Inflammatory macrophage treated with lipopolysaccharide for 4 hours (primary cell): ENCODE measurements at places on chromosomes 7 and 10.

DNA sequence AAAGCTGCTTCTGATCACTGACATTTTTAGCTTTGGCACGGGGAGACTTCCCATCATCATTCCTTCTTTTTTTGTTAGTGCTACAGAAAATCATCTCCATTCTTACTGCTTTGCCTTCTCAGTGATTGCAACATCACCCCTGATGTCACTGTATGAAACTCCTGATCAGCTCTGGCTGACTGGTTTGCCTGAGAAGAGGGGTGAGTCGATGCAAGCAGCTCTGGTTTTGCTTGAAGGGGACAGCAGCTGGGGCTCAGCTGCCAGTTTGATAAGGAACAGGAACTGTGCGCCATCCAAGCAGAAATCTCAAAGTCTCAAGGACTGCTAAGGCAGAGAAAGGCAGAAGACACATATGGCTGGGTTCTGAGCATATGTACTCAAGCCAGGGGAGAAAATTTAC is 808.5 kb upstream of the CELF2 start:
- DNase-seq, result no peak

DNA sequence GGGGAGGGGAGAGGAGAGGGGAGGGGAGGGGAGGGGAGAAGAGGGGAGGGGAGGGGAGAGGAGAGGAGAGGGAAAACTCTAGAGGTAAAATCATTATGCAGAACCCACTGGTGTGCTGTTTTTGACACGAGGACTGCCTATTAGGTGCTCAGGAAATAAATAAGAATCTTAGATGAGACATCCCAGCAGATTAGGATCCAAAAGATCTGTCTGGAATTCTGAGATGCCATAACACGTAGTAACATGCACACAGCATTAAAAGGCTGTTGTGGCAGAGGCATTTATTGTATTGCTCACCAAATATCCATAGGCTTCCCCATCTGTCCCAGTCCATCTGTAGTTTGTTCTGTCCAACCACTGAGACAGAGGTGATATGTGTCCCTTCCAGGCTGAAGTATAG is 40.8 kb upstream of the KMT2E start:
- DNase-seq, result no peak

- no peak for DNase-seq
Measured at GRCh38 chr7:29485339-29486190, 78.1 kb upstream of the PRR15 start.

- no peak for DNase-seq
Measured at GRCh38 chr7:110043519-110043918, 1047.4 kb upstream of the LRRN3 start.

- no peak for DNase-seq
Measured at GRCh38 chr7:28731092-28731658, 227.0 kb downstream of the TRIL start.

DNA sequence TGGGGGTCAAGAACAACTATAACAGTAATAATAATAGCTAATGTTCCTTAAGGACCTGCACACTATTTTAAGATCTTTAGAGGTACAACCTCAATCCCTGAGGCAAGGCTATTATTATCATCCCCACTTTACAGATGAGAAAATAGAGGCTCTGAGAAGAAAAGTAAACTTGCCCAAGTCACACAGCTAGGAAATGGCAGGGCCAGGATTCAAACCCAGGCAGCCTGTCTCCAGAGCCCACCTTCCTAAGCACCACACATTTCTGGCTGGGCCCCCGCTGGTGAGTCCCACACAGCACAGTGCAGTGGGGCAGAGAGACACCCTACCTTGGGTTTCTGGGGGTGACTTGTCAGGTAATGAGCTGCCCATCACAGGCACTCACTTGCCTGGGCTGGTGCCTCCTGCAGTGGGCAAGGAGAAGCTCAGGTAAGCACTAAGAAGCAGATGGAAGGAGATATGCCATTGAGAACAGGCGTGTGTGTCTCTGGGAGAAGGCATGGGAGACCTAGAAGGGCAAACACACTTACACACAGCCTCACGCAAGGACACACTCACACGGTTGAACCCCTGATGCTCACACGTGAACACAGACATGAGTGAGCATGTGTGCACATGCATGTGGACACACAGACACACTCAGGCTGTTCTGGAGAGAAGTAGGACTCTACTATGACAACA is 104.4 kb upstream of the ZMIZ1 start:
- no peak for DNase-seq

GRCh38 chr10:30430544-30431298 is 3.3 kb upstream of the MAP3K8 start:
- peak; percentile 60 for DNase-seq

DNA sequence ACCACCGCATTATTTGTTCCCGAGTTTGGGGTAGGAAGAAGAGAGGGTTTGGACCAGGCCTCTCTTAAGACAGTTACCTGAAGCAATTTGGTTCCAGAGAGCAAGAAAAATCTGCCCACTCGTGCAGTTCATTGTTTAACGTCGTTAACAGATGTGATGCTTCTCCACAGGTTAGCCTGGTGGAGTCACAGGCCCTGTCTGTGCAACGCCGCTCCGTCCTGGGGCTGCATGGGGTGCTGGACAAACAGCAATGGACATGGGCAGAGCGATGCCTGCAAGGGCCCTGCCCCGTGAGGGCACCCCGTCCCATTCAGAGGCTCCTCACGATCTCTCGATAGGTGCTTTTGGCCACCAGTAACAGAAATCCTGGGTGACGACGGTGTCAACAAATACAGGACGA is 9.7 kb downstream of the FOXL3 start:
- DNase-seq, result no peak

DNA sequence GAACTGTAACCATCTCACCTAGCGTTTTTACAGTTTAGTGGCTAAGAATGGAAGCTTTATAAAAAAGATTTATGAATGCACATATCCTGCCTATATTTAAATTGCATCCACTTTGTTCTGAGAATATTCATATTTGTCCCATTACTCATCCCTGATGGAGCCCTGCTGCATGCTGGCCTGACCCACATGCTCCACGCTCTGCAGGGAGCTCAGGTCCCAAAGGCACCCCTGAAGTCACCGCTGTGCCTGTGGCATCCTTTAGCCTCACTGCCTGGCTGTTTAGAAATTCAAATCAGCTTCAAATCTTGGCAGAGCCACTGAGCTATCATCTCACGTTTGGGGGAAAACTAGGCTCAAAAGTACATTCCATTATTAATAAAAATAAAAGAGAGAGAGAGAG is 24.4 kb downstream of the C10orf90 start:
- DNase-seq, result no peak

DNA sequence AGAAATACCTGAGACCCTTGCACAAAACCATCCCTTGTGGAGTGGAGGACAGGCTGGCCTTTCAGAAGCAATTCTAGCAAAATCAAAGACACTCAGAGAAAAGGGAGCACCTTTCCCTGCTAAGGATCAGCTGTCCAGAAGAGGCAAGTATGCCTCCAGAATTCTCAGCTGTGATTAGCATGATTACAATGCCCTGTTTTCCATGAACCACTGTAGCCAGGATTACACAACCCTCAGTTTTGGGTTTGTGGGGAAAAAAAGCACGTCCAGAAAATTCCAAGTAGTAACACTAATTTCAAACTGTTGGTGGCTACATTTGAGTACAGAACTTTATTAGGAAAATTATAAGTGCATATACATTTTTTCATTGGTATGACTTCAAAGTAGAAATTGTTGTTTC is 15.0 kb downstream of the CXCL12 start:
- DNase-seq, result no peak

GRCh38 chr10:110918269-110918642 is 724 bp downstream of the BBIP1 start:
- peak; percentile 97 for DNase-seq

GRCh38 chr10:123619067-123619855 is 46.9 kb upstream of the GPR26 start:
- DNase-seq, result no peak

DNA sequence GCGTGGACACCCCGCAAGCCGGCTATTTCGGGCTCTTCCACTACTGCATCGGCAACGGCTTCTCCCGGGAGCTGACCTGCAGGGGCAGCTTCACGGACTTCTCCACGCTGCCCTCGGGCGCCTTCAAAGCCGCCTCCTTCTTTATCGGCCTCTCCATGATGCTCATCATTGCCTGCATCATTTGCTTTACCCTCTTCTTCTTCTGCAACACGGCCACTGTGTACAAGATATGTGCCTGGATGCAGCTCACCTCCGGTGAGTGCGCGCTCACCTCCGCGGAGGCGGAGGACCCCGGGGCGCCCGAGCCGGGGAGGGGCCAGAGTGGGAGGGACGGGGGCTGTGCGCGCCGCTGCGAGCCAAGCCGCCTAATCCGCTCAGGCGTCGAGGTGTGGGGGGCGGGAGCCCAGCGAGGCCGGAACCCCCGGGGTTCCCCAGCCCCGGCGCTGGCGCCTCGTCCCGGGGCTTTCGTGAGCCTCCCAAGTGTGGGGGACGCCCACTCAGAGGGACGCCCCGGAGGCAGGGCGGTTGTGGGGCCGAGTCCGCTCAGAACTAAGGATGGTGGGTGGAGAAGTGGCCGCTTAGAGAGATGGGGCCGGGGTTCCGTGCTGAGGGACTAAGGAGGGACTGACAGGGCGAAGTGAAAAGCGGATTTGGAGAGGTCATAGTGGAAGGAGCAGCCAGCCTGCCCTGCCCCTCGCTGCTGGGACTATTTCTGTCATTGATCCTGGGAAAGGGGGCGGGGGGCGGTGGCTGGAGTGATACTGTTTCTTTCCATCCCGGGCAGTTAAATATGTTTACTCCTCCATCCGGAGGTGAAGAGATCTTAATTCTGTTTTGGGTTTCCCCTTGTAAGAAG is 795 bp downstream of the LHFPL3 start:
- no peak for DNase-seq

DNA sequence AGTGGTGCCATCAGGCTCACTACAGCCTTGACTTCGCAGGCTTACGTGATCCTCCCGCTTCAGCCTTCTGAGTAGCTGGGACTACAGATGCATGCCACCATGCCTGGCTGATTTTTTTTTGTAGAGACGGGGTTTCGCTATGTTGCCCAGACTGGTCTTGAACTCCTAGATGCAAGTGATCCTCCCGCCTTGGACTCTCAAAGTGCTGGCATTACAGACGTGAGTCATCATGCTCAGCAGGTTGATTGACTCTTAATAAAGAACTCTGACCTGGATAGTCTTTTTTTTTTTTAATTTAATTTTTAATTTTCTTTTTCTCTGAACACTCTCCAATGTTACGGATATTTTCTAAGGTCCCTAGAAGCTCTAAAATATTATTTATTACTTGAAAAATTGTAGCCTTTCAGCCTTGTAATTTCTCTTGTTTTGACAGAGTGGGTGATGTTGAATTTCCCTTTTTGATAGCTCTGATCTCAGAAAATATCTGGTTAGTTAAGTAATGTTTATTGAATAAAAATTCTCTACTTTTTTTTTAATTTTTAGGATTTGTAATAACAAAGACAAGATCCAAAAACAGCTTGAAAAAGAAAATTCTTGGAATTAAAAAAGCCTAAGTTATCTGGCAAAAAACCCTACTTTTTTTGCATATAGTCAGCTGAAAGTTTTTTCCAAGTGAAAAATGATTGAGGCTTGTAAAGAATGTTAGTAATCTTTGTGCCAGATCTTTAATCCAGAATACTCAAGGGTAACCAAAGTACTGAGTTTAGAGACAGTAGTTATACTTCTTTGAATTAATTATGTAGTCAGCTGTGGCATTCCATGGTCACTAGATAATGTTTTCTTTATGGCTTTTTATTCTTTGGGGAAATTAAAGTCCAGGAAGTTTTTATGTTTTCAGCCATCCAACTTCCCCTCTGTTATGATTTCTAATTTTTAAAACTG is 26.7 kb downstream of the TBC1D12 start:
- DNase-seq, result no peak

DNA sequence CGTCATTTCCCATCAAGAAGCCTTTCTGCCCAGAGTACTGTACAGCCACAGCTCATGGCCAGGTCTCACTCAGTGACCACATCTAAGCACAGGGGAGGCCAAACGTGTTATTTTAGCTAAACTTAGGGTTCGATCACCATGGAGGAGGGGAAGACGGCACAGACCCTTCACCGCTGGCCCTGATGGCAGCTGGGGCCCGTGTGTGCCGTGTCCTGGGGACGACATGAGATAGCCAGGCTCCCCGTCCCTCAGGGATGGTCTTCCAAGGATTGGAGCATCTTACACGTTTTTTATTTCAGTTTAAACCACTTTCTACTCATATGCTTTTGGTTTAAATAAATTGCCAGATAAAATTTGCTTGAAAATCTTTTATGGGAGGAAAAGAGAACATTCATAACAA is 512.9 kb downstream of the DNAJB6 start:
- DNase-seq, result no peak

- no peak for DNase-seq
Measured at GRCh38 chr10:22271786-22272185, 44.4 kb upstream of the COMMD3 start.

DNA sequence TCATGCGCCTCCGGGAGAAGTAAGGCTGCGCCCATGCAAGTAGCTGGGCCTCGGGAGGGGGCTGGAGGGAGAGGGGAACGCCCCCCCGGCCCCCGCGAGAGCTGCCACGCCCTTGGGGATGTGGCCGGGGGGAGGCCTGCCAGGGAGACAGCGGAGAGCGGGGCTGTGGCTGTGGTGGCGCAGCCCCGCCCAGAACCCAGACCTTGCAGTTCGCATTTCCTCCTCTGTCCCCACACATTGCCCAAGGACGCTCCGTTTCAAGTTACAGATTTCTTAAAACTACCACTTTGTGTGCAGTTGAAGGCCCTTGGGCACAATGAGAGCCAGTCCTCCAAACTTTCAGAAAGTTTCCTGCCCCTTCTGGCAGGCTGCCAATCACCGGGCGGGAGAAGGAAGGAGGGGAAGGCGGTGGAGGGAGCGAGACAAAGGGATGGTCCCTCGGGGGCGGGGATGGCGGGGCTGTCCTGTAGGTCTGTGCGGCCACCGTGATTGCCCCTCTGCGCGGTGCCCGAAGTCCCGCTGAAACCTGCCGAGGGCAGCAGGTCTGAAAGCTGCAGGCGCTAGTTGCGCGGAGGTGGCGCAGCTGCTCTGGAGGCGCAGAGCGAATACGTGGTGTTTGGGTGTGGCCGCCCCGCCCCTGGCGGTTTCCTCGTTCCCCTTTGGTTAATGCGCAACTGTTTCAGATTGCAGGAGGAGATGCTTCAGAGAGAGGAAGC is 2.1 kb downstream of the VIM start:
- peak; percentile 95 for DNase-seq

DNA sequence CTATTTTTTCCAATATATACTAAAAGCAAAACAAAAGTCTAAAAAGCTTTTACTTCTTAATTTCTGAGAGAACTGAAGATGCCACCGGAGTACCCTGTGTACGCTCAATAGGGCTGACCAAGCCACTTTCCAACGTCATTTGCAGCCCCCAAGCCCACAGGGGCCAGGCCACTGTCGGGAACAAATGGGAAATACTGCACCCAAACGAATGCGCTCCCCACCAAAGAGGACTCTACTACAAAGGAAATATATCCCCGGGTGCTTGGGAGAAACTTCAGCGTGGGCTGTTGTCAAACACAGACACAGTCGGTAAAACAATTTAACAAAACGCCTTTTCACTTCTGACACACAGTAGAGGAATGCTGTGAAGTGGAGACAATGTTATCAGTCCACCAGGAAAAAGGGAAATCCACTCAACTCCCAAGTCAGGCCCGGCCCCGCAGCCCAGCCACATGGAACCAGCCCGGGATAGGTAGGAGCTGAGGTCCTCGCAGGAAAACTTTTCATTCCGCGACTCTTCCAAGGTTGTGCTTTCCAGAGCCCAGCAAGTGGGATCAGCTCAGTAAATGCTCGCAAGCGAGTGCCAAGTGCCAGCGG is 1.4 kb downstream of the PARD3 start:
- DNase-seq, result no peak
